HFFc6 (cell line): ENCODE measurements at places on chromosomes 12 and 14. TPM values are rescaled to one million over a fixed set of nuclear protein-coding genes. Genes with fewer than 3 reads are reported as not detected.
A peak's percentile ranks its signal among the peaks of the same experiment; 100 is the strongest.

DNA sequence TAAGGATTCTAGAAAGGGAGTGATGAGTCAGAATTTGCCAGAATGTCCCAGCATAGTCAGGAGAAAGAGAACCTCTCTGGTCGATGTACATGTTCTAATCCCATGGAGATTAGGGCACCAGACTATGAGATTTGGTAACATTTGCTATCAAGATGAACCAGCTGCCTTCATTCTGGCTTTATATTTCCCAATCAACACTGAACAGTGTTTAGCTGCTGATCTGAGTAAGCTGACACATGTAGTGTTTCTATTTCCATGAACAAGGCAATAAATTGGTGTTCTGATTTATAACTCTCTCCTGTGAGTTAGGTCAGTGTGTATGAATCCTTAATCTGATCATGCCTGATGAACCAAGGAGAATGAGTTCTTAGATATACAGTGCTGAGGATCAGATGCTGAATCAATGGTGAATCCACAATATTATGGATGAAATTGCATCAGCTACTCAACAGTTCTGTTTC lies 158.0 kb upstream of the AMIGO2 start:
- DNase-seq = no peak
- H3K4me1 ChIP-seq = peaks cover 37% of the 10 kb centered on the region
- peaks cover 10% of the 10 kb centered on the region for H3K36me3 ChIP-seq
- H3K27ac ChIP-seq = peak overlapping the region; percentile 88; the same call in 1 of the 2 replicates
- H3K27me3 ChIP-seq = no peaks in the 10 kb centered on the region
- H3K4me3 ChIP-seq = no peak overlapping the region

DNA sequence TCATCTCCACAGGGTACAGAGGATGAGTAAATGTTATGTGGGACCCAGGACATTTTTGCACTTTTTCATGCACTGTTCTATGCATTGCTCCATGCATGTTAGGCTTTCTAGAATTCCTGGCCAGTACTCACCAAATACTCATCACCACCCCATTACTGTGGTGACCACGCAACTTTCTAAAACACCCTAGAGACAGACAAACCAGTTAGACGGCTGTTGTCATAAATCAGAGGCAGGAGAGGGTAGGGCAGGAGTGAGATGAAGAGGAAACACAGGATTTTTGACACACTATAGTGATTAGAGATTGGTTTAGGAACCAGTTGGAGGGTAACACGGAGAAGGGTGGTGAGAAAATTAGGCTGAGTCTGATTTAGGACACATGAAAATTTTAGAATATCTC lies 59.3 kb downstream of the IFNG start:
- H3K36me3 ChIP-seq = no peaks in the 10 kb centered on the region
- no peak overlapping the region for H3K27ac ChIP-seq
- H3K27me3 ChIP-seq = peaks cover 6% of the 10 kb centered on the region; the same call in 1 of the 2 replicates

- H3K36me3 ChIP-seq = no peaks in the 10 kb centered on the region
- H3K27ac ChIP-seq = no peak overlapping the region
- no peak overlapping the region for H3K4me3 ChIP-seq
These were observed 64.9 kb downstream of the LGR5 start for GRCh38 chr12:71504476-71504875.

KLRB1 gene
- total RNA-seq = not detected in 3 replicates

DNA sequence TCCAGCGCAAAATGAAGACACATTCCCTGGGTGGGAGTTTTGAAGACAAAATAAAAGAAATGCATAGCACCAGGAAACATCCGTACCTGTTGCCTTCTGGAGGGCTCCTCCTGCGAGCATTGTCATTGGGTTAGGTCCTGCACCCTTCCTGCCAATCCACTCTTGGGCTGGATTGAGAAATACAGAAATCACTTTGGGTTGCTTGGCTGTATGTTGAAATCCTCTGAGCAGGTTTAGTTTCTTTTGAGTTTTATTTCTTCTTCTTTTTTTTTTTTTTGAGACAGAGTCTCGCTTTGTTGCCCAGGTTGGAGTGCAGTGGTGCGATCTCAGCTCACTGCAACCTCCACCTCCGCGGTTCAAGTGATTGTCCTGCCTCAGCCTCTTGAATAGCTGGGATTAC lies 67.6 kb downstream of the ARF6 start:
- H3K27ac ChIP-seq = no peak overlapping the region
- no peak overlapping the region for H3K4me3 ChIP-seq
- H3K36me3 ChIP-seq = no peaks in the 10 kb centered on the region
- no peaks in the 10 kb centered on the region for H3K27me3 ChIP-seq
- H3K4me1 ChIP-seq = peaks cover 30% of the 10 kb centered on the region

GRCh38 chr12:27754795-27755194 lies 25.2 kb upstream of the KLHL42 start:
- H3K27ac ChIP-seq = no peak overlapping the region
- peaks cover 15% of the 10 kb centered on the region for H3K36me3 ChIP-seq
- H3K4me3 ChIP-seq = no peak overlapping the region
- no peak for DNase-seq
- H3K4me1 ChIP-seq = no peaks in the 10 kb centered on the region

ANAPC5 gene
- total RNA-seq = 84.9 to 99.0 TPM (median 95.5 TPM) in 3 replicates

KLHL33 gene
- 0.08 TPM in 1 of 3 replicates, not detected in the others for total RNA-seq

FAM222A gene
- total RNA-seq = 0.46 and 0.60 TPM in 2 replicates

SLC2A14 gene
- not detected in 3 replicates for total RNA-seq

NTS gene
- total RNA-seq = not detected in 3 replicates

DNA sequence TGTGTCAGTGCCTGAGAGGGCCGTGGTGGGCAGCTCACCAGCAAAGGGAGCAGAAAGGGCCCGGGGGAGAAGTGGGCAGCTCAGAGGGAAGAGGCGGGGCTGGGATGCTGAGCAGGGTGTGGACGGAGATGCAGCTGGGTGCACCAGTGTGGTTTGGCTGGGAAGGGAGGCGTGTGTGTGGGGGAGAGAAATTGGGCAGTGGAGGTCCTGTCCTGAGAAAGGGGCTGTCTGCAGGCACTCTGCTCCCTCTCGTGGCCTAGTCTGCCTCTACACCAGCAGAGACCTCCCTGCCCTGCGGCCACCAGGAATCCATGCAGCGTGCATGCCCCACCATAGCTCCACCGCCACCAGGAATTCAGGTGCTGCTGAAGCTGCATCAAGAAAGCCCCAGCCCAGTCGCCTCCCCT lies 6.4 kb downstream of the TMEM121 start:
- H3K4me3 ChIP-seq = no peak overlapping the region
- H3K27ac ChIP-seq = no peak overlapping the region
- H3K4me1 ChIP-seq = no peaks in the 10 kb centered on the region
- H3K36me3 ChIP-seq = no peaks in the 10 kb centered on the region

TUBA1C gene
- total RNA-seq = 546 to 1,036 TPM (median 801 TPM) in 3 replicates

- no peaks in the 10 kb centered on the region; the same call in 1 of the 2 replicates for H3K36me3 ChIP-seq
- no peak overlapping the region for H3K27ac ChIP-seq
- no peak for DNase-seq
- H3K4me3 ChIP-seq = no peak overlapping the region
- peaks cover 39% of the 10 kb centered on the region for H3K27me3 ChIP-seq
These were observed 40.5 kb downstream of the DLK1 start for GRCh38 chr14:100767003-100767787.

GRCh38 chr14:90276646-90277367 lies 20.5 kb downstream of the PSMC1 start:
- peaks cover 16% of the 10 kb centered on the region for H3K36me3 ChIP-seq
- no peak overlapping the region for H3K4me3 ChIP-seq
- peaks cover 41% of the 10 kb centered on the region for H3K4me1 ChIP-seq
- peaks cover 2% of the 10 kb centered on the region for H3K27me3 ChIP-seq
- peak; percentile 37 for DNase-seq
- H3K27ac ChIP-seq = peak overlapping the region; percentile 74

GRCh38 chr12:12909228-12909994 lies 18.0 kb downstream of the GPRC5A start:
- peaks cover 15% of the 10 kb centered on the region for H3K27me3 ChIP-seq
- DNase-seq = no peak
- H3K4me3 ChIP-seq = peak overlapping the region; percentile 21; the same call in 1 of the 2 replicates

DNA sequence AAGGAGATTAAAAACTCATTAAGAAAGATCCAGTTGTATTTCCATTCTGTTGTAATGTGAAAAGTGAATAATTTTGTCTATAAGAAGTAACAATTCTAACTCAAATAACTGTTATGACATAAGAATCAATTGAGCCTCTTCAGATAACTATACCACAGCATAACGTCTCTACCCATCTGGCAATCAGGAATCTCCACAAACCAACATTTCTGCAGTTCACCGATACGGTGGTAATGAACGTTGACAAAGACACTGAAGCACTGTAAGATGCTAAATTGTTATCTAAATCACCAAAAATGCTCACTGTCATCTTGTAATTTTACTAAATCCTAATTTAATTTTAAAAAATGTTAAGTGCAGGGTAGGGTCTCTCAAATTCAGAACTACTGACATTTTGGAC lies 130.9 kb upstream of the USP15 start:
- H3K4me1 ChIP-seq = no peaks in the 10 kb centered on the region
- H3K36me3 ChIP-seq = no peaks in the 10 kb centered on the region
- no peak overlapping the region for H3K4me3 ChIP-seq
- no peaks in the 10 kb centered on the region; the same call in 1 of the 2 replicates for H3K27me3 ChIP-seq
